CD4-positive, alpha-beta memory T cell (primary cell): ENCODE measurements at places on chromosomes 4 and X.

DNA sequence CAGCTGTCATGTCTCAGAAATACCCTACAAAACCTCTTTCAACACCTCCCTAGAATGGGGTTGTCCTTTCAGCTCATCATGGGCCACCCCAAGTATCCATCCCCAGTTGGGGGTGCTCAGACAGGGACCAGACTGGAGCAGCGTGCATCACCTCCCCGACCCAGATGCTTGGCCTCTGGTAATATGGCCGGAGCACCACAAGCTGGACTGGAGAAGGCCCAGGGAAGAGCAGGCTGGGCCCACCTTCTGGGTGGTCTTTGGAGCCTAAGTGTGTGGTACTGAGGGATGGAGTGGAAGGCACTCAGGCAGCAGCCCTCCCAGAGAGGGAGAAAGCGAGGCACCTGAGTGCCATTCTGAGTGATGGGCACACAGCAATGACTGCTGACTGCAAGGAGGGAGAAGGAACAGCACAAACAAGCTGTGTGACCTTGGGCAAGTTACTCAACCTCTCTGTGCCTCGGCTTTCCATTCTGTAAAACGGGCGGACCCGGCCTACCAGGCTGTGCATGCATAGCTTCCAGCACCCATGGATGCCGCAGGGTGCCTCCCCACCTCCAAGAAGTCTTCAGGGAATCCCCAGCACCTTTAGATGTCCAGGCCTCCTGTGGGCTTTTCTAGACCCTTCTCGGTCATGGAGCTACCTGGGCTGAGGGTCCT lies 228.2 kb downstream of the AFAP1 start:
- DNase-seq = no peak

- DNase-seq = no peak
Measured at GRCh38 chr4:53671757-53672156, 80.5 kb upstream of the LNX1 start.

- no peak for DNase-seq
Measured at GRCh38 chrX:25519258-25519657, 503.5 kb upstream of the ARX start.

DNA sequence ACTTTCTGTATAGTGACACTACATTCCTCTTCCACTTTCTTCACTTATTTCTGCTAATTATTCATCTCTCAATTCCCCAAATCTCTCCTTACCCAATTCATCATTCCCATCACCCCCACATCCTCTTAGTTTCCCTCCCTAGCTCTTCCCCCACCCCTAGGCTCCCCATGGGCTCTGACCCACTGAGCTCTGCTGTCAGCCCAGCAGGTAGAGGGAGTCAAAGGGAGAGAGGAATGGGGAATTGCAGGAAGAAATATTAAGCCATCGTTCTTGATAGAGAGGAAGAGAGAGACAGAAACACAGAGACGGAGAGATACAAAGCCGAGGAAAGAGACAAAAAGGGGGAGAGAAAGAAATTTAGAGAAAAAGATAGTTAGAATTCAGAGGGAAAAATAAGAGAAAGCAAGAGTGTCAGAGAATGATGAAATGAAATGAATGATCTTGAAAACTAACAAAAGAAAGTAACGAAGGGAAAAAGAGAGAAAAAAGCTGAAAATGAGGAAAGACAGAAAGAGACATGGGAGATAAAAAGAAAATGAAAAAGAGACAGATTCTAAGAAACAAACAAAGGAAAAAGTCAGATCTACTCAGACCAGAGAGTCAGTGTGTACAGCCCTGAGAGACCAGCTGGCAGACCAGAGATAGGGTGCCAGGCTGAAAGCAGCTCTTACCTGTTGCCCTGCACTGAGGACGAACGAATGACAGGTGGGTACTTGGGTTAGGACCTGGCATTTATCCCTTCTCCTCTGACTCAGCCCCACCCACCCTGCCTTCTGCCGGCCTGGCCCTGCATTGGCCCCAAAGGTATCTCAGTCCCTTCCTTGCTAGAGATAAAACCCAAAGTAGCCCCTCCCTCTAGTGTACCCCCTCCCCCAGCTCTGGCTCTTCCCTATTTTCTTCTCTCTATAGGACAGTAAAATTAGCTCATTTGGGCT lies at the start of gene ALAS2:
TSS of gene ALAS2 (minus strand) at position 707 of the 935 bp plus-strand sequence. CDS start 4,977 bp downstream, outside the sequence.
- no peak for DNase-seq

GRCh38 chr4:159593681-159594080 lies 490.8 kb downstream of the RAPGEF2 start:
- no peak for DNase-seq

DNA sequence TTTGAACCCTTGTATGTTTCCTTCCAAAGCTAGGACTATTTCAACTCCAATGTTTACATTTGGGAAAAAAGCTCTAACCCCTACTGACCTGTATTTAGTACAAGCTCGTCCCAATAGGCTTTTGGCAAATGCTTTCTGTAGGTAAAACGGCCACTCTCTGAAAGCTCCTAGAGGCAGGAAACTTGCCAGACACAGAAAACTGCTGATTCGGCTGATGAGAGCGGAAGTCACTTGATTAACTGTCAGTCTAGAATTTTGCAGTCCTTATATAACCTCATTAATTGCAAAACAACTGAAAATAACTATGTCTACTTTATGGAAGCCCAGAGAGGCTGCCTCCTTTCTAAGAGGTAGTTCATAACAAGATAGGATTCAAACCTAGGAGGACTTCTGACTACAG lies 108.1 kb downstream of the TSPAN7 start:
- peak; percentile 13 for DNase-seq
